ENCODE measurements at places on chromosomes 3 and 15.

DNA sequence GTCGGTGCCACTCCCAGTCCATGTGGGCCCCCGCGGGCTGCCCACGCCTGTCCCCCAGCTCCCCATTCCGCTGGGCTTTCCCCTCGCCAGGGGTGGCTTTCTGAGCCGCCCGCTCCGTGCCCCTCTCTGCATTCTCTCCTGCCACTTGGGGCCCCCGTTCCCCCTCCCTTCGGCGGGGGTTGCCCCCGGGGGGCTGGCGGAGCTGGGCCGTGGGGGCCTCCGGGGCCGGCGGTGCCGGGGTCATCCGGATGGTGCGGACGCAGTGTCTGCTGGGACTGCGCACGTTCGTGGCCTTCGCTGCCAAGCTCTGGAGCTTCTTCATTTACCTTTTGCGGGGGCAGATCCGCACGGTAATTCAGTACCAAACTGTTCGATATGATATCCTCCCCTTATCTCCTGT, 46.5 kb downstream of the GRAMD1C start:
- DNase-seq, result no peak

DNA sequence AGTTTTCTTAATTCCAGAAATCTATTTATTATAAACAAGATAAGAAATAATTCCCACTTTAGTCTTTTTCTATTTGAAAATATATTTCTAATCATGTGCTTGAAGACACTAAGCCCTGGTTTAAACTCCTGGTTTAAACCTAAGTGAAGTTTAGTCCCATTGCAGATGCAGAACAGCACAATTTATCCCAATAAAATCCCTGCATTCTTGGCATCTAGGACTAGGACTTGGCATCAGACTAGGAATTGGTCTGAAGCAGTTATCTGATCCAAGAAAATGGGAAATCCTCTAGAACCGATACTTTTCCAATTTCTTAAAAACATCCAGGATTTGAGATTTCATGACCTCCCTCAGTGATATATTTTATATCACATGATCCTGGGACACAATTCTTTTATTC, 168.8 kb upstream of the VEPH1 start:
- DNase-seq, result no peak

DNA sequence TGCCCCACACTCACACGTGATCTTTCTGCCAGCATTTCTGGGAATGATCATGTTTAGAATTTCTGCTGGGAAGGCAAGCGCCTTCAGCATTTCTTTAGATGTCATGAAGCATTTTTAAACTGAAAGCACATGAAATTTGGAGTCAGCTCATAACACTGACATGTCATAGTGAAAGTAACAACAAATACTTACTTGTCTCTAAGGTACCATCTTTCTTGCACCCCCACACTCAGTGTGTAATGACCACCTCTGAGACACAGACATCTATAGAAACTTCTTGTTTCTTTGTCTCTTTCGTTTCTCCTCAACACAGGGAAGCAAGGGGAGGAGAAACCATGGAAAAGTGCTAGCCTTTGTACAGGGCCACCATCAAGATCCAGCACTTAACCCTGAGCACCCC, 171.7 kb downstream of the RORA start:
- DNase-seq, result no peak

- no peak for DNase-seq
These were observed 26.3 kb upstream of the ZNF148 start for GRCh38 chr3:125401402-125401801.

DNA sequence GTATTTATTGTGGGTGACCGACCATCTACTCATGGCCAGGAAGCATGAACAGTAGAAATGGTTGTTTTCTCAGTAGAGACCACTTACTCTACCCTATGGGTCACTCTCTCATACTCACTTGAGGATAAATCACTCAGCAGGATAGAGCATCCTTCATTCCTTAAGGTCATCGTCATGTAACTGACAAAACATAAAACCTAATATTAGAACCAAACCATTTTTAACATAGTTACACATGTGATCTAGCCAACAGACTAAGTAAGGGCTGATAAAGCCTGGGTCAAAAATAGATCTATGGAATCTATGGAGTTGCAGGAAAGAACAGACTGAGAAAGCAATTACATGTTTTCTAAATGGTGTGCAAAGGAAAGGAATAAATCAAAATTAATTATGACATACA, 769.1 kb downstream of the NTRK3 start:
- no peak for DNase-seq

GRCh38 chr3:188026191-188026968, 127.6 kb upstream of the LPP start:
- DNase-seq, result no peak

DNA sequence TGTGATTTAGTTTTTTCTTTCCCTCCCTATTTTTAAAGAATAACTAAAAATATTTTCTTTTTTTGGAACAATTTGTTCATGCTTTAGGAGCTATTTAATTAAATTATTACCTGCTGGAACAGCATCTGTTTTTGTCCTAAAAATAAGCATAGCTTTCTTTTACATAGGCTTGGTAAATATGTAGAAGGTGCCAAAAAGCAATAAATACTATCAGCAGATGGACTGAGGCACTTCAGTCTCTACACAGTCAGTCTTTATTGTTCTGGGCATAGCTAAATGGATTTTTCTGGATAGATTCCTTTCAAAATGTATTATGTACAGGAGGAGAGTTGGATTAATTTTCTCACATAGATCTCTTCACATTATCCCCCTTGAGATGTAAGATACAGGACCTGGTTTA, 223.5 kb downstream of the NAALADL2 start:
- DNase-seq, result no peak

GRCh38 chr3:72337480-72337855, 510.8 kb downstream of the SHQ1 start:
- DNase-seq, result no peak

GRCh38 chr3:11499144-11499543, 144.6 kb downstream of the VGLL4 start:
- DNase-seq, result no peak

DNA sequence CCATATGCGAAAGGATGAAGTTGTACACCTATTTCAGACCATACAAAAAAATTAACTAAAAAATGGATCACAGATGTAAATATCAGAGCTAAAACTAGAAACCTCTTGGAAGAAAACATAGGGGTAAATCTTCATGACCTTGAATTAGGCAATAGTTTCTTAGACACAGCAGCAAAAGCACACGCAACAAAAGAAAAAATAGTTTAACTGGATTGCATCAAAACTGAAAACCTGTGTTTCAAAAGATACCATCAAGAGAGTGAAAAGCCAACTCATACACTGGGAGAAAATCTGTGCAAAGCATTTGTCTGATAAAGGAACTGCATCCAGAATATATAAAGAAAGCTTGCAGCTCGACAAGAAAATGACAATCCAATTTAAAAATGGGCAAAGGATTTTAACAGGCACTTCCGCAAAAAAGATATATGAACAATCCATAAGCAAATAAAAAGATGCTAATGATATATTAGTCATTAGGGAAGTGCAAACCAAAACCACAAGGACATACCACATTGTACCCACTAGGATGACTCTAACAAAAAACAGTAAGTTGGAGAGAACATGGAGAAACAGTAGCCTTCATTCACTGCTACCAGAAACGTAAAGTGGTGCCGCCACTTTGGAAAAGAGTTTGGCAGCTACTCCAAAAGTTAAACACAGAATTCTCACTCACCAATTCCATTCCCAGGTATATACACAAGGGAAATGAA, 263.1 kb downstream of the ADAMTS17 start:
- DNase-seq, result peak; percentile 67

GRCh38 chr3:170606675-170607074, 20.8 kb upstream of the SLC7A14 start:
- DNase-seq, result no peak

Measured in NB4 (cell line).